Stimulated activated CD8-positive, alpha-beta memory T cell treated with anti-CD3 and anti-CD28 coated beads, Interleukin-2, amount 100 ng/mL, for 48 hours (primary cell): ENCODE measurements at places on chromosomes 3 and 15.
A peak's percentile ranks its signal among the peaks of the same experiment; 100 is the strongest.

DNA sequence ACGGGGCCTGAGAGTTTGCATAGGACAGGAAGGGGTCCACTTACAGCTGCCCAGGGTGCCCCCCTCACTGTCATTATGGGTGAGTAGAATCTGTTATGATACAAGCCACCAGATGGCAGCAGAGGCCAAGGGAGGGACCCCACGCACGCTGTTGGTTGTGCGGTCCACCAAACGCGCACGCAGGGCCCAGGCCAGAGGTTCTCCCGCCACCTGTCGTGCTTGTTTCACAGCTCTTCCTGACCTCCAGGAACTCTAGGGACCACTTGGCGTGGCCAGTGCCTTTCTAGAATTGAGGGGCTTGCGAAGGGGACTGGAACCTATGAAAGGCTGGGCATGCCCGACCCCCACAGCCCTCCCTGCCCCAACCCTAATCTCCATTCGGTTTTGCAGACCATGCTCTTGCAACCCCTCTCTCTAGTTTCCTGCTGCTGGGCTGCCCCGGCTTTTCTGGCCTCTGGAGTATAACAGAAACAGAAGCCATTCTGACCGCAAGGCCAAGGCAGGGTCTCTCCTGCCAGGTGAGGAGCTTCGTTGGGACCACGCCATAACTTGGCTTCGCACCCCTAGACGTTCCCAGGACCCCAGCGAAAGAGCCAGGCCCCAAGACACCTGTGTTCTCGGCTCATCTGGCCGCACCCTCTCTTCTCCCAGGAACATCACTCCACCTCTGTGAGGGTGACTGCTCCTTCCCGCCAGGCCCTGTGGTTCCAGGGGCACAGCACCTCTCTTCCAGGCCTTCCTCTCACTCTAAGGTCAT, 46.0 kb downstream of the ALDH1L1 start:
- DNase-seq, result peak; percentile 37

GRCh38 chr3:177468331-177468730, 271.0 kb upstream of the TBL1XR1 start:
- no peak for DNase-seq

DNA sequence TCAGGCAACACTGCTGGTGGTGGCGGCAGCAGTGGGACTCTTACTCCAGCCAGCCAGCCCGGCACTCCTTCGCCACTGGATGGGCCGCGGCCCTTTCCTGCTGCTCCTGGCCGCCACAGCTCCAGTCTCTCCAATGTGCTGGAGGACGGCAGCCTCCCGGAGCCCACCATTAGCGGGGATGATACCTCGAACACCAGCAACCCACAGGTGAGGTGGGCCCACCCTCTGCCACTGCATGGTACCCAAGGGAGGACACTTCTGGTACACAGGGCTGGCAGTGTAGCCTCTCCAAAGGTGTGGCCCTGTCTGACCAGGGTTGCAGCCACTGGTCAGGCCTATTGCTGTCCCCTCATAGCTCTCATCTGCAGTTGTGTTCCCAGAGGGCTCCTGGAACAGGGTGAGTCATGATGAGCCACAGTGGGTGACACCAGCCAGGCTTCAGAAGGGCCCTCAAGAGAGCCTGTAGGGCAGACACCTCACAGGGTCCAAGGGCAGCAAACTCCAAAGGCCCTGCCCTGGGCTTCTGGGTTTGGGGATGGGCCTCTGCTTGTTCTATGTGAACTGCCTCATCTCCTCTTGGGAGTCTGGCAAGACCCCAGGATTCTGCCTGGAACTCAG, 20.8 kb downstream of the NBEAL2 start:
- DNase-seq, result no peak

DNA sequence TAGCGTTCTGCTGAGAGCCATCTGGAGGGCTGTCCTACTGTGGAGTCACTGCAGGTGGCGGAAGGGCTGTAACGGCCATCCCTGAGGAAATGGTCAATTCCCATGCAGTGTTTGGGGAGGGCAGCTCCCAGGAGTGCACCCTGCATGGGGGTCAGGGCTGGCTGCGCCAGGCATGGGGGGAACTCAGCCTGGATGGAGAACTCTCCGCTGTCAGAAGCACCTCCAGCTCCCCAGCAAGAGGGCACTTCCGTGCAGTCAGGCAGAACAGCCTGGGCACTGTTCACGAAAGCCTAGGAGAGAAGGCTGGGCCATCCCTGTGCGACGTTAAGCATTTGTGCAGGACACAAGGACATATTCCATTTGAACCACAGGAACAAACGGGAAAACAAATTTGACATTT, 105.2 kb downstream of the LRIG1 start:
- DNase-seq, result no peak

DNA sequence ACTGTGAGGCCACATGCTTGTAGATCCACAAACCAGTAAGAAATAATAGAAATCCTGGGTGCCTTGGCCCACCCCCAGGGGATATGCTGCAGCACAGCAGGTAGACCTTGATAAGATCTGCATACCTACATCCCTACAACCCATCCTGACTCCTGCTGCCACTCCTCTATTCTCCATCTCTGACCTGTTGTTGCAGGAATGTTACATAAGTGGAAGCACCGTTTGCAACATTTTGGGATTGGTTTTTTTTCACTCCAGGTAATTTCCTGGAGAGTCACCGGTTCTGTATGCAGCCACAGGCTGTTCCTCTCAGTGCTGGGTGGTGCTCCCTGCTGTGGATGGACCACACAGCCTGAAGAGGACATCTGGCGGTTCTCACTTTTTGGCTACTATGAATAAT, 16.1 kb upstream of the CSPG5 start:
- no peak for DNase-seq

GRCh38 chr15:50330921-50331320, 24.1 kb downstream of the GABPB1 start:
- no peak for DNase-seq

GRCh38 chr3:71051893-71052687, 531.4 kb downstream of the FOXP1 start:
- no peak for DNase-seq

- DNase-seq, result no peak
Observed at GRCh38 chr15:89330119-89330518, 4.5 kb downstream of the POLG start.

DNA sequence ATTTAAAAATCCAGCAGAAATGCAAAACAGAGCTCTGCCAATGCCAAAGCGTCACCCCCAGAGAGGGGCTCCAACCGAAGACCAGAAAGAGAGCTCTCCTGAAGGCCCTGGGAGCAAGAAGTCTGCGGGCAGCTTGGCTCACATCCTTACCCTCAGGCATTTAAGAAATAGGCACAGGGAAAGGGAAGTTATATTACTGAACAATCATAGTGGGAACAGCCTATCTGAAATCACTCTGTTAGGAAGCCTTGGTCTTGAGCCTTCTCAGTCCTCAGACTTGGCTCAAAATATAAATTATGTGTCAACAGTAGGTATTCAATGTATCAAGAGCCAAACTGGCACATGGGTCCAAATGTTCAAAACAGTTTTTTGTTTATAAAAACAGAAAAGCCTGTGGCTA, 10.3 kb upstream of the PPARG start:
- no peak for DNase-seq

GRCh38 chr3:34862456-34862855, 776.9 kb upstream of the ARPP21 start:
- no peak for DNase-seq

GRCh38 chr3:166279636-166280035, 442.4 kb upstream of the BCHE start:
- DNase-seq, result no peak

GRCh38 chr3:9409981-9410854, 12.8 kb downstream of the SETD5 start:
- no peak for DNase-seq

DNA sequence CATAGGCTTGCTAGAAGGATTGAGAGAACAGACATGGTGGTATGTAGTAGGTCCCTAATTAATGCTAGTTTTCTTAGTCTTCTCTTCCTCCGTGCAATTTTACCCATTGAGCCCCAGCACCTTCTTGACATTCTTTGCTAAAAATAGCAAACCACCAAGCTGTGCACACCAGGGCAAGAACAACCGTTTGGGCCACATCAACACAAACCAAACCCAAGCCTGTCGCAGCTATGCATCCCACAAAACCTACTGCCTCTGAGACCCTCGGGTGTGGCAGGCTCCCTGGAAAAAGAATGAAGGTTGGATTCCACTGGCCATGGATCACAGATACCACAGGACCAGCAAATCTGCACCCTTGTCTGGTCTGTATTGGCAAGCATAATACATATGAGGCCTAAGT, 27.1 kb downstream of the HEG1 start:
- DNase-seq, result no peak

DNA sequence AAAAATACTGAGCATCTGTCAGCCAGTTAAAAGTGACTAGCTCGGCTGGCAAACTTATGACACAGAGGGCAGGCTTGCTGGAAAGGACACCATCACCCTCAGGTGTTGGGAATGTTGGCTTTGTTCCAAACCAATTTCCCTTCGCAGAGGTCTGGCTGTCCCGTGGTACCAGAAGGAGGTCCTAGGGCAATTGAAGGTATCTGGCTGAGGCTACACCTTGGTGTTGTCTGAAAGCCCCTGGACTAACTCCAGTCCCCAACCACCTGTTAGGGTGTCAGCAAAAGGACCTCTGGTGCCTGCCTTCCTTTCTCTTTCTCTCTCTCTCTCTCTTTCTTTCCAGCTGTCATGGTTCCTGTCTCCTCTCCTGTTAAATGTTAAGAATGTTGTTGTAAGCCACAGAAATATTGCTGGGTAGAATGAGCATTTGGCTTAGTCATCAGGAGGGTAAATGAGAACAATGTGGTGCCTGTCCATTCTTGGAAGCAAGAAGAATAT, 12.5 kb downstream of the PRR20G start:
- DNase-seq, result no peak

GRCh38 chr3:64316971-64317370, 91.7 kb upstream of the PRICKLE2 start:
- DNase-seq, result no peak

DNA sequence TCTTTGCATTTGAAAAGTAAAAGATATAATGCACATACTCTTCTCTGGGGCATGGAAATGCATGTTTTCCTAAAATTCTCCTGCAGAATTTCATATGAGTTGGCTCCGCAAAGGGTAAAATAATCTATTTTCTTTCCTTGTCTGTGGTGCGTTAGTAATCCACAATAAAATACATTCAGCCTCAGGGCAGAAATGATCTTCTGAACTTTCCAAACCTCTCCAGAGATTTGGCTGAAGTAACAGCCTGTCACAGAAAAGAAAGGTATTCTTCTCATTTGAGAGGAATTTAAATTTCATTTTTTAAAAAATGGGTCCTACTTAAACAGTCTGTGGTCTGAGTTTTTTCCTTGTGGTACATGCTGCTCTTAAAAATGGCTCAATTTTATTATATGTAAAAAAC, 182.7 kb upstream of the DCBLD2 start:
- no peak for DNase-seq

GRCh38 chr15:95503640-95504225, 826.8 kb upstream of the NR2F2 start:
- DNase-seq, result no peak

GRCh38 chr3:36142746-36143145, 237.6 kb upstream of the STAC start:
- DNase-seq, result no peak

GRCh38 chr3:50156549-50157493, 1.7 kb downstream of the SEMA3F start:
- no peak for DNase-seq
